ENCODE measurements at places on chromosomes 3 and 15.

GRCh38 chr15:85149465-85150129 lies 167.9 kb downstream of the PDE8A start:
- no peak for DNase-seq

- no peak for DNase-seq
These were observed 75.6 kb upstream of the ICE2 start for GRCh38 chr15:60554494-60554893.

DNA sequence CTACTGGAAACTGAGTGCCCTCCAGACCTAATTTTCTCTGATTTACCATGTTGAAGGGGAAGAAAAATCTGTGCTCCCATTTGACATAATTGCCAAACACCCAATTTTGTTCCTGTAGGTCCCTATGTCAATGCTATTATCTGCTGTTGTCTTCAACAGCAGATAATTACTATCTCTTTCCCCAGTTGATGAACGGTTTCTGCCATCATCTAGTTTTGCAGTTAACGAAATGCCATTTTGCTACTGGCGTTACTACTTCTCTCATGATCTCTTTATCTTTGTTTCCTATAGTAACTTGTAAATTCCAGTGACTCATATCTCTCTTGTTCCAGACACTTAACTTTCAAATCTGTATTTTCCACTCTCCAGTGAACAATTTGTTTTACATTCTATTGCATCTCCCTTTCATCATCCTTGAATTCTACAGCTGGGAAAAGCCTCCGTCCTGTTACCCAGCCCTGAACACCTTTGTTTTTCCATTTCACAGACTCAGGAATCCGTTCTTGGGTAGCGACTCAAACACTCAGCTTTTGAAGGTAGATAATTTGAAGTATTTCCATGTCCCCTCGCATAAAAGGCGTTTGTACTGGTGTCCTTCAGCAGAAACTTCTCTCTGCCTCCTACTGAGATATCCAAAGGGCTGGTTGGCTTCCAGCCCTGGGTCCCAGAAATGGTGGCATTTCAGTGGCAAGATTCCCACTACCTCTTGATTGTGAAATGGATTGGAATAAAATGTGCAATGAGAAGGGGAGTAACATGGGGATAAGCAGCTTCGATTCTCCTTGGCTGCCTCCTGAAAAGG lies 111.7 kb downstream of the FOXB1 start:
- peak; percentile 59 for DNase-seq

GRCh38 chr3:182690172-182690571 lies 103.1 kb upstream of the ATP11B start:
- no peak for DNase-seq

- DNase-seq, result no peak
These were observed 8.4 kb downstream of the RAB6B start for GRCh38 chr3:133887074-133887802.

- no peak for DNase-seq
These were observed 2.9 kb downstream of the ACY1 start for GRCh38 chr3:51986010-51986947.

DNA sequence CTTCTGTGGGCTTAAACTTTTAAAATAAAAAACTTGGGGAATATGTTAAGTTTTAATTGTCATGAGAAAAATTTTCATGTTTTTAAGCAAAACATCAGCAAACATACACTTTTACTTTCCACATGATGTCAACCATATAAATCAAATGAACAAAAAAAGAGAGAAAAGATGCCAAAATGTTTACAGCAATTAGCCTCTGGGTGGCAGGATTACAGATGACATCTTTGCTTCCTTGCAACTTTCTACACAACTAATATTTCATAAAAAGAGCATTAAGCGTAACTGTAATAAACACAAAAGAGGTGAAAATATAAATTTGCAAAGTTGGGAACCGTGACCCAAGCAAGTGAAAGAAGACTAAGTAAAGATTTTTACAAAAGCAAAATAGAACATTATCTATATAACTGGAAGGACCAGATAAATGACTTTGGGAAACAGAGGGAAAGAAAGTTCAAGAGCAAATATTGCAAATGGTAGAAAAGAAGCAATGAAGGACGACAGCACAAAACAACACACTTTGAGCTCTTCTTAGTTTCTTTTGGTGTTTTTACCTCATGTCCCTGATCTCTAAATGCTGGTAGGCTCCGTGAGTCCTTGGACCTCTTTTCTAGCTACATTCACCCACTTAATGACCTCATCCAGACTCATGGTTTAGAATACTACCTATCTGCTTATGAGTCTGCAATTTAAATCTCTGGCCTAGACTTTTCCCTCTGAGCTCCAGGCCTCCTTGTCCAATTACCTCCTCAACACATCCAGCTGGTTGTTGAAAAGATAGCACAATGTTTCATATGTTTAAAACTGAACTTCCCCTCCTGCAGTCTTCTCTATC lies 9.4 kb downstream of the TP53BP1 start:
- DNase-seq, result peak; percentile 1

DNA sequence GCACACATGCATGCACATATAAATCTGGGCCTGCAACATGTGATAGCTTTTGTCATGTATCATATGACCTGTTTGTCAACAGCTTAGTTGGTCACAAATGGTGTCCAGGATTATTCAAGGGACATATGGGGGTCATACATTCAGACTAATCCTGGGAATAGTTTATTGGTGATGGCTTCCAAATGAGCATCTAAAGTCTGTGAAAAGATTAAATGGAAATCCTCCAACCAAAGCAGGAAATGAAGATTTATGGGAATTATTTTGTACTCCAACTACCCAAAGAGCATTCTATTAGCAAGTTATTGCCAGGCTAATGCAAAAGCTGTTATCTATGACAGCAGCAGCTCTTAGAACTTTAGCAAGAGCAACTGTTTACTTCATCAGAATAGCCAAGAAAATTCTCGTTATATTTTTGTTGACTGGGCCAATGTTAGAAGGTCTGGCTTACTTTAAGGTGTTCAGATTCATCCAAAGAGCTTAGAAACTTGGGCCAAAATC lies 7.1 kb downstream of the FSTL1 start:
- DNase-seq, result no peak

DNA sequence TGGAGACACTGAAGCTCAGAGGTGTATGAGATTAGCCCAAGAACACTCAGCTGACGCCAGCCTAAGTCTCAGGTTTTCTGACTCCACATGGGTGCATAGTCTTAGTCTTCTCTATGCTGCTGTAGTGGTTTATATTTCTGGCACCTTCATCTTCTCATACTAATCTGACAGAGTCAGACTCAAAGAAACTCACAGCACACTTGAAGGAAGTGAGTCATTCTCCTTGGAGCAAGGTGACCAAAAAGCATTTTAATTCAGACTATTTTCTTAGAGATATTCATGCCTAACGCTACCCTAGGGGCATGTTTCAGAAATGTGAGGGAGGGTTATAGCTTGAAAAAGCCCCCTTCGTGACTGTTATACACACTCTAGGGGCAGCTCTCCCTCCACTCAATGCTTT lies 775.3 kb upstream of the ARPP21 start:
- DNase-seq, result peak; percentile 5

DNA sequence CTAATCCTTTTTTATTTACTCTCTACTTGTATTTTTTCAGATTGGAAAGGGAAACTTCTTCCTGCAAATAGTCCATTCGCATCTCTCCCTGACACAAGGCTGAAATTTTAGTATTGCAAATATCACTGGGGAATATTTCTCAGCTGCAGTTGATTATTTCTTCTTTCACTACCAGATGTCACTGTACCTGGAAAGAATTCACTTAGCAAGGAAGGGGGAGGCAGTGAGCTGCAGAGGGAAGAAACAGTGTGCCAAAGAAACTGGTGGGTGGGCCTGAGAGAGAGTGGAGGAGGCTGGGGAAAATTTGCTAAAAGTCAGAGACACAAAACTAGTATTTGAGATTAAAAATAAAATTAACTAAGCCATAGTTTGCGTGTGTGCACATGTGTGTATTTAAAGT lies 142.3 kb upstream of the STT3B start:
- no peak for DNase-seq

DNA sequence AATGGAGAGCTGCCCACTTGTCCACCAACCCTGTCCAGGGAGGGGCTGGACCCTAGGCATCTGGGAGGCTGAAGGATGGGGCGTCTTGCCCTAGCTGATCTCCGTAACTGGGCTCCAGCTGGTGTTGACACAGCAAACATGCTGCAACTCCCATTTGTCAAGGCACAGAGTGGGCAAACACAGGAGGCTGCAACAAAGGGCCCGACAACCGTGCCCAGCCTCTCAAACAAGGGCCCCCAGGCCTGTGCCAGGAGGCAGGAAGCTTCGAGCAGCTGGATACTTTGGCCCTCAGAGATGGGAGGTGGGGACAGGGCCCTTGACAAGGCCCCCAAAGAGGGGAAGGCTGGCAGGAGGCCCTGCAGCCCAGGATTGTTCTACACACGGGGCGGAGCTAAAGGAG lies 64.2 kb upstream of the TMEM115 start:
- DNase-seq, result no peak

DNA sequence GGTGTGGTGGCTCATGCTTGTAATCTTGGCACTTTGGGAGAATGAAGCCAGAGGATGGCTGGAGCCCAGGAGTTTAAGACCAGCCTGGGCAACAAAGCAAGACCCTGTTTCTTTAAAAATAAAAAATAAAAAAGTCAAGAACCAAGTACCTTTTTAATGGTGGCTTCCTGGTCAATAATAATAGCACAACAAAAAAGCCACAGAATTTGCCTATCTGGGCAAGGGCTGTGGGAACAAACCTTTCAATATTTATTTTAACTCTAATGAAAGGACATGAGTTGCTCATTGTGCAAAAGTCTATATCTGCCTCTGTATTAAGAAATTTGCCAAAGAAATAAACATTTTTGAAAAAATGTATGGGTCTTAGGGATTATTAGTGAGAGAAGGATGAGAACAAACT lies 2.1 kb downstream of the ZNF609 start:
- DNase-seq, result no peak

- DNase-seq, result no peak
These were observed 333.2 kb downstream of the GABRB3 start for GRCh38 chr15:26439681-26440080.

DNA sequence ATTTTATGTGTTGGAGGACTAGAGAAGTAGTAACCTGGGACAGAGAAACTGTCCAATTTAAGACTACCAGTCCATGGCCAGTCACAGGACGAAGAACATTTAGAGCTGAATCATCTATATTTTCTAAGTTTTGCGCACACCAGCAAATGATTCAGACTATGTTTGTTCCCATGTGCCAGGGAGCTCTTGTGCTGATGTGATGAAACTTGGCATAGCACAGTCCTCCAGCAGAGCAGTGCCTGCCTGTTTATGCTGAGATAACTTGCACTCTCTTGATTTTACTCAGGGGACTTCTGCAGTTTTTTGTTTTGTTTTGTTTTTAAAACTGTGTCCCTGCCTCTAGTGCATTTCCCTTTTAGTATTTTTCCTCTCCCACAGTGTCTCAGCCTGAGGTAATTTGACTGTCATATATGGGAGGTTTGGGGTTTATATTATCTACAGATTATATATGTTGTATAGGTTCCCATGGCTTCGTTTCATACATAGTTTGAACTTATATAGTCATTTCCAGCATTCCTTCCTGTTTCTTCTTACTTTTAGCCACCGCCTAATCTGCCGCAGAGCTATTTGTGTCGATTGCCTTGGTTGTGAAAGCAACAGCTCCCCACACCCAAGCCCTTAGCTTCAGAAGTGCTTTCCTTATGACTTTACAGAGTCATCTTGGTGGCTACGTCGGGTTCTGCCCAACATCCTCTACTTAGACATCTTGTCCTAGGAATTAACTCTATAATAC lies 45.5 kb downstream of the PPM1L start:
- no peak for DNase-seq

- peak; percentile 65 for DNase-seq
These were observed 96.0 kb upstream of the PHLDB2 start for GRCh38 chr3:111763001-111763471.

GRCh38 chr3:79973917-79974595 lies 206.3 kb upstream of the ROBO1 start:
- no peak for DNase-seq

DNA sequence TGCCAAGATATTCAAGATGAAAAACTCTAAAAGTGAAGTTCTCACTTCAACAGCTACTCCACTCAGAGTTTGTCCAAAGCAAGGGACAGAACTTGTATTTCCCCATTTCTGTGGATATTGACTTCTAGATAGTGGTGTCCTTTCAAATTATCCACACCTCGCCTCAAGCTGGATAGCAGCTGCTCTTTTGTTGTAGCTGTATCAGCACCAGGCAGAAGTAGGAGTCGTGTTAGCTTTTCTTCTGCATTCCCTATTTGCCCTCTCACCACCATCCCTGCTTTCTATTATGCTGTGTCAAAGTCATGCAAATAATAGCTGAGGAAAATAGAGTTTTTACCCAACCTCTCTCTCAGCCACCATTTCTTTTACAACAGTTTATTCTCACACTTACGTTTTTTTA lies 303.8 kb downstream of the EPHA3 start:
- DNase-seq, result no peak

GRCh38 chr3:15360788-15361493 lies 28.6 kb upstream of the SH3BP5 start:
- DNase-seq, result peak; percentile 34

DNA sequence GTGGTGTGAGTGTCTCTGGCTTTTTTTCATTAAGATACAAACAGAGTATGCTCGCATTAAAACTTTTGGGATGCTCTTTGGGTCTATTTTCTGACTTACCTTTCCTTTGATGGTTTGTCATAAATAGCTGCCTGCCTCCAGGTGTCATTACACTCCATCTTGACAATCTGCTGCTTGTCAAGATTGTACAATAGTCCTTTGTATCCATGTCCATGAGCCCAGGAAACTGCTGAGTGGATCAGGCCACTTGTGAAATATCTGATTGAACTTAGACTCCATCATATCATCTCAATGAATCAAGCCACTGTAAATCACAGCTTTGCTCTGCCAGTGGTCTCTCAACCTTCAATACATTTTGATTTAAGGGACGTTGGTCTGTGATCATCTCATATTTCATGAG lies 135.2 kb downstream of the ECT2 start:
- no peak for DNase-seq

- no peak for DNase-seq
These were observed 141.3 kb upstream of the ATP2B2 start for GRCh38 chr3:10646531-10647335.

GRCh38 chr3:45994419-45995235 lies 997 bp downstream of the FYCO1 start:
- DNase-seq, result no peak

- no peak for DNase-seq
These were observed 8.0 kb upstream of the CCDC50 start for GRCh38 chr3:191321019-191321767.

All from kidney glomerular epithelial cell (primary cell).